Right cardiac atrium (tissue), 5 donors: ENCODE measurements at places on chromosomes 16 and 17. TPM values are rescaled to one million over a fixed set of nuclear protein-coding genes. Genes with fewer than 3 reads are reported as not detected.

Gene GP1BA
- 0.16 TPM for polyA plus RNA-seq

Gene EPX
- polyA plus RNA-seq = not detected

Gene DPEP2
- polyA plus RNA-seq = 1.5 TPM

Gene STAC2
- polyA plus RNA-seq = 6.9 TPM

Gene CORO7
- polyA plus RNA-seq = 9.0 TPM

Gene CFAP52
- not detected for polyA plus RNA-seq
